ENCODE measurements at places on chromosomes 13 and 19. TPM values are rescaled to one million over a fixed set of nuclear protein-coding genes. Genes with fewer than 3 reads are reported as not detected.
A peak's percentile ranks its signal among the peaks of the same experiment; 100 is the strongest.

ZNF561 gene
- total RNA-seq, result 49.1 TPM

PCDH17 gene
- not detected for total RNA-seq

PALM gene
- total RNA-seq, result 0.66 TPM

SLC25A41 gene
- not detected for total RNA-seq

CIC gene
- total RNA-seq, result 90.6 TPM

F2RL3 gene
- not detected for total RNA-seq

FARP1 gene
- 0.61 TPM for total RNA-seq

GRCh38 chr13:64428196-64428595 lies 2801.9 kb downstream of the PCDH9 start:
- DNase-seq, result no peak

GRCh38 chr19:35034588-35035382 lies 4.5 kb downstream of the SCN1B start:
- no peak for DNase-seq

- DNase-seq, result no peak
Measured at GRCh38 chr13:25046274-25046984, 49.5 kb upstream of the PABPC3 start.

DNA sequence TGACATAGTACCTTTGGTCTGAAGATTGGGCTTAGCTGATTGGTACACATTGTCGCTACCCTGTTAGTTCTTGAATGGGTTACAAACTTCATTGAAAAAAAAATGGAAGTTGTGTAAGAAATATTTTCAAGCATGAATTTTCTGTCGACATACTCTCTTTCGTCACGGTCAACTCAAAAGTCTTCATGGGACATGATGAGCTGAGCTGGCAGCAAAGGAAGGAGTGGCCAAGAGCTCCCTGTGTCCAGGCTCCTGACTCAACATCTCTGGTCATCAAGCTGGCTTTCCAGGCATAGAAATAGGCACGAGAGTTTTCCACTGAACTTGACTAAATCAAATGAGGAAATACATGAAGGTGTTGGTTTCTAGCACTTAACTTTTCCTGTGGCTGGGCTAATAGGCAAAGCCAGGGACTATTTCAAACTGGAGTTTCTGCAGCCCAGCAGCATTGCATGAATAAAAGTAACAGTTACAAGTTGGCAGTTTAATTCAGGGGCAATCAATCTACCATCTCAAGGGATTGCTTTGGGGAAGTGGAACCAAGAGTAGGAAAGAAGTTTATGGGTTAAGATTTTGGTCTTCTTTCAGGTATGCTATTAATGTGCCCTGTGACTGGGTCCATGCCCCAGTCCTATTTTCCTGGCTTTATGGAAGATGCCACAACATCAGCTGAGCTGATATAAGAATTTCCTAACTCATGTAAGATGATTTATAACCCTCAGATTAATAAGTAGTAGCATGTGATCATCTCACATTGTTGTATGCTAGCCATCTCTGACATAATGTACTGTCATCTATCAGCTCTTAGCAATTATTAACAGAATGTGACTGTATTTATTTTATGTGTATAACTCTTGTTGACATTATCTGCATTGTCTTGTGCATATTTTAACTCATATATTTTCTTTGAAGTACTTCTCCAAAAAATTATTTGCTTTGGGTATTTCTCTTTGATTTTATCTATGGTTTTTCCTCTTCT lies 385.8 kb downstream of the DLEU7 start:
- no peak for DNase-seq

- DNase-seq, result no peak
Measured at GRCh38 chr19:30223866-30224688, 148.1 kb upstream of the ZNF536 start.

DNA sequence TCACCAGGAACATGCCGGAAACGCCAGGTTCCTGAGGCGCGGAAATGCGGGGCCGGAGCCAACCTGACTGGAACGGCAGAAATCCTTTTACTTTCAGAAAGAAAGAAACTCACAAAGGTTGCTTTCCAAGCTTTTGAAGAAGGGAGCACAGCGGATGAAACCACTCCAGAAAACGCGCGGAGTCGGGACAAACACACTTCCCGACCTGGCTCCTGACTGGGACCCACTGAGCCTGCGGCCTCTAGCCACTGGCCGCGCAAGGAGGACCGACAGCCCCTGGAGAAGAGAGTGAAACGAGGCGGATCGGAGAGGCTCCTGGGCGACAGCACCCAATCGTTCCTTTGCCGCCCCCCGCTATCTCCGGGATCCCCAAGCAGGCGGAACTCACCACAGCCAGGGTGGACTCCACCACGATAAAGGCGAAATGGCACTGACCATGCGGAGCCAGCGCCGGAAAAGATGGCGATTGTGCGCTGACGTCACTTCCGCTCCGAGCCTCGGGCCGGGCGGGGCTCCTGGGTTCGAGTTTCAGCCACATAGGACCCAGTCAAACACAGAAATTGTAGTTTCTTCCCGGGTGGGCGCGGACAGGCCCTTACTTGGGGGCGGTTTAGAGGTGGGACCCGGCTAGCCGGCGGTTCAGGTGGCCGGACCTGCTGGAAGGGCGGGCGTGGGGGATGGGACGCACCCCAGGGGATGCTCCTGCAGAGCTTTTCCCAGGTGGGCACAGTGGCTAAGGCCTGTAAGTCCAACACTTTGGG lies at the start of gene ZNF121:
ZNF121 (minus strand) TSS at position 432 of the 761 bp plus-strand sequence. CDS start 16,407 bp downstream, outside the sequence.
- peak; percentile 83 for DNase-seq

GRCh38 chr19:12913851-12914690 lies 5.0 kb downstream of the SYCE2 start:
- DNase-seq, result no peak

DNA sequence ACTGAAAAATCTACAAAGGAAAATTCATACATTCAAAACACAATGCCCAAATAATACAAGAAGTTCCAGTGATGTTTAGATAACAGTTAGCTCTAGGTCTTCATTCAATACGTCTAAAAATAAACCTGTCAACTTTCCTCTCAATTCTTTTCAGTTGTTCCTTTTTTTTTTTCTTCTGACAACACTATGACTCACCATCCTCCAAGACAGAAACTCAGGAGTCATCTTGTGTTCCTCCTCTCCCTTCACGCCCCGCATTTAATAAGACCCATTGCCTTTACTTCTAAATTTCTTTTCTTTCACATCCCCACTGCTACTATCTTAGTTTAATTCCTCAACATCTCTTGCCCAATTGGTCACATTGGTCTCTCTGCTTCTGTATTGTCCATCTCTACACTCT lies 759.9 kb downstream of the GPC5 start:
- DNase-seq, result no peak

DNA sequence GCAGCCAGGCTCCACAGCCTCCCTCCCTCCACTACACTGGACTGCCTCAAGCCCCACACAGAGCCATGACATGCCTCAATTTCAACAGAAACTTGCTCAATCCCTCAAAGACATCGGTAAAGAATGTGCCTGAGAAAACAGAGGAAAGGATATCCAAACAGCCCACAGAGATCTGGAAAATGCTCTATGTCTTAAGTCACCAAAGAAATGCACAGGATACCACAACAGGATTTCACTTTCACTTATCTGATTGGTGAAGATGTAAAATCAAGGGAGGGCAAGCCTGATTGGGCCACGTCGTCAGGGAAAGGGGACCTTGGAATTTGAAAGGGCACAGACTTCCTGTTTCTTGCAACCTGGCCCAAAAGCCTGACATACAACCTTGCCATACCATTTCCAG lies 14.2 kb downstream of the CACNA1A start:
- DNase-seq, result no peak

GRCh38 chr19:57192077-57192420 lies 749 bp downstream of the ZNF264 start:
- no peak for DNase-seq

DNA sequence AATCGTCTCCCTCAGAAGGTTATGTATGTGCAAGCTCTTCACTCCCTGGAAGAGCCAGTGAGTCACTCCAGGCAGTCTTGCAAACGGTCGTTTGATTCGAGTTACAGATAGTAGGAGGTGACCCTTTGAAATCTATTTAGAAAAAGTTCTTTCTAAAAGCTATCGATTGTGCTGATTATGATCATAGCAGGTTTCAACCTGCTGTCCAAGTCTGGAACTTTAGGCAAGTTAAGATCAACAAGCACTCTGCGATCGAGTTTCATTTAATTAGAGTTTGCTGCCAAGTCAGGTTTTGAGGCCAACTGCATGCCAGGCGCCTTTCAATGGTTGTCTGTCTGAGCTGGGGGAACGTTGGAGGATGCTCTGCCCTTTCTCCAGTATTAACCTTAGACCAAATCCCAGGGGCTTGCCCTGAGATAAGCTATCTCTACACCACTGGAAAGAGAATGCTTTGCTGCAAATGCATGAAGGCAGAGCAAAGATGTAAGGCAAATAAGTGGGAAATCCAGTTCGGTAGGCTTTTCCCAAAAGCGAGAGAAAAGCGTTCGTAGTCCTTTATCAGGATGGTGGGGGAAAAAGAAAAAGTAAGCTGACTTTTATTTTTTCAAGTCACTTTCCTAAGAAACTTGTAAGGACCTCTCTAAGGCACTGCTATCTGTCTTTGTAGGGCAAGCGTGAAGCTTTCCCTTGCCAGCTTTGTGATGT lies 287.5 kb downstream of the ATP8A2 start:
- no peak for DNase-seq

- no peak for DNase-seq
Measured at GRCh38 chr13:28282451-28282850, 144.1 kb downstream of the PAN3 start.

DNA sequence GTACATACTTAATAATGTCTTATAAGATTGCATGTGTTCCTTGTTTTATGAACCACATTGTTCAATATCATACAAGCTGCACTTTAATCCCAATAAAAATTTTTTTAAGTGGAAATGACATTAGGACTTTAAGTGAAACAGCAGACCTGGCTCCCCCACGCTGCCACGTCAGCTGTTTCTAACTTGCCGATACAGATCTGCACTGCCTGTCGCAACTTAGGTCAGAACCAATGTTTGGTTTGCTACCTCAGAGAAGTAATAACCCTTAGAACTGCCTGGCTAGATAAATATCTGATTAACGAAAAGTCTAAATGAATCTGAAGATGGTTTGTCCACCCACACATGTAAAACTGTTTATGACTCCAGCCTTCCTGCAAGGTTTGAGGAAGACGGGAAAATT lies 327.5 kb upstream of the DACH1 start:
- no peak for DNase-seq

DNA sequence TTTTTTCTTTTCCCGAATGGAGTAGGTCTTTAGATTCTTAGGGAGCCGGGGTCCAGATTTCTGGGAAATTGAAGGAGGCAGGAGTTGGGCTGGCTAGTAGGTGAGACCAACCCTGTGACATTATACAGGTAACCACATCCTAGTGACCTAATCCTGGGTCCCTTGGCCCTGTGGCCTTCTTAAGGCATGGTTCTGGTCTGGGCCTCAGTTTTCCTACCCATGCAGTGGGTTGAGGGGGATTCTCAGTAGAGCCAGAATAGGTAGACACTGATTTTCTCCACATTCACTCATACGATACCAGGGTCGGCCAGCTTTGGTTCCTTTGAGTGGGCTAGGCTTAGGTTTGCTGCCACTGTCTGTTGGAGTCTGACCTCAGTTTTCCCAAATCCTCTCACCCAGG lies 7.2 kb downstream of the PPFIA3 start:
- no peak for DNase-seq
